Temporal lobe (tissue), 4 donors: ENCODE measurements at places on chromosomes 4 and X. TPM values are rescaled to one million over a fixed set of nuclear protein-coding genes. Genes with fewer than 3 reads are reported as not detected.

SPACA5 gene
- total RNA-seq: 0.25 TPM

FHDC1 gene
- total RNA-seq: 7.9 TPM

TBC1D8B gene
- total RNA-seq: 0.49 TPM

LRRC66 gene
- total RNA-seq: 0.49 TPM

TMSB15C gene
- 35.7 TPM for total RNA-seq

GRID2 gene
- total RNA-seq: 30.7 TPM

F8A3 gene
- total RNA-seq: 1.5 TPM

SOD3 gene
- under 0.01 TPM for total RNA-seq

AGTR2 gene
- total RNA-seq: not detected

TMEM31 gene
- not detected for total RNA-seq

NSG1 gene
- 253 TPM for total RNA-seq

SLC49A3 gene
- 0.49 TPM for total RNA-seq

SSX2 gene
- not detected for total RNA-seq

POF1B gene
- total RNA-seq: under 0.01 TPM

GNRHR gene
- under 0.01 TPM for total RNA-seq

XPNPEP2 gene
- under 0.01 TPM for total RNA-seq

TDO2 gene
- not detected for total RNA-seq

DGAT2L6 gene
- total RNA-seq: not detected

PARM1 gene
- total RNA-seq: 6.9 TPM

FRMD7 gene
- 0.49 TPM for total RNA-seq

FAM241A gene
- 6.9 TPM for total RNA-seq

SHROOM4 gene
- 2.0 TPM for total RNA-seq

VEGFD gene
- 0.25 TPM for total RNA-seq

ADAMTS3 gene
- 14.8 TPM for total RNA-seq

RRH gene
- 0.25 TPM for total RNA-seq

FREM3 gene
- total RNA-seq: under 0.01 TPM

ODAPH gene
- not detected for total RNA-seq

CXCL13 gene
- total RNA-seq: not detected

TEX13A gene
- not detected for total RNA-seq

FANCB gene
- 7.4 TPM for total RNA-seq

CLDN22 gene
- not detected for total RNA-seq

PASD1 gene
- total RNA-seq: not detected

MAPK10 gene
- total RNA-seq: 163 TPM

TRIM2 gene
- 744 TPM for total RNA-seq

SCRG1 gene
- total RNA-seq: 3.0 TPM

BTK gene
- 0.49 TPM for total RNA-seq

RASSF6 gene
- total RNA-seq: under 0.01 TPM

APLN gene
- total RNA-seq: 4.2 TPM

FGB gene
- total RNA-seq: not detected
